Renal cortex interstitium (tissue), 15 donors: ENCODE measurements at places on chromosomes 16 and 17.

- no peak for DNase-seq
These were observed 121.9 kb downstream of the FOXL1 start for GRCh38 chr16:86700046-86700945.

DNA sequence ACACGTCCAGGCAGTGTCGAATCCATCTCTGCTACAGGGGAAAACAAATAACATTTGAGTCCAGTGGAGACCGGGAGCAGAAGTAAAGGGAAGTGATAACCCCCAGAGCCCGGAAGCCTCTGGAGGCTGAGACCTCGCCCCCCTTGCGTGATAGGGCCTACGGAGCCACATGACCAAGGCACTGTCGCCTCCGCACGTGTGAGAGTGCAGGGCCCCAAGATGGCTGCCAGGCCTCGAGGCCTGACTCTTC, 7.2 kb upstream of the CD68 start:
- no peak for DNase-seq

DNA sequence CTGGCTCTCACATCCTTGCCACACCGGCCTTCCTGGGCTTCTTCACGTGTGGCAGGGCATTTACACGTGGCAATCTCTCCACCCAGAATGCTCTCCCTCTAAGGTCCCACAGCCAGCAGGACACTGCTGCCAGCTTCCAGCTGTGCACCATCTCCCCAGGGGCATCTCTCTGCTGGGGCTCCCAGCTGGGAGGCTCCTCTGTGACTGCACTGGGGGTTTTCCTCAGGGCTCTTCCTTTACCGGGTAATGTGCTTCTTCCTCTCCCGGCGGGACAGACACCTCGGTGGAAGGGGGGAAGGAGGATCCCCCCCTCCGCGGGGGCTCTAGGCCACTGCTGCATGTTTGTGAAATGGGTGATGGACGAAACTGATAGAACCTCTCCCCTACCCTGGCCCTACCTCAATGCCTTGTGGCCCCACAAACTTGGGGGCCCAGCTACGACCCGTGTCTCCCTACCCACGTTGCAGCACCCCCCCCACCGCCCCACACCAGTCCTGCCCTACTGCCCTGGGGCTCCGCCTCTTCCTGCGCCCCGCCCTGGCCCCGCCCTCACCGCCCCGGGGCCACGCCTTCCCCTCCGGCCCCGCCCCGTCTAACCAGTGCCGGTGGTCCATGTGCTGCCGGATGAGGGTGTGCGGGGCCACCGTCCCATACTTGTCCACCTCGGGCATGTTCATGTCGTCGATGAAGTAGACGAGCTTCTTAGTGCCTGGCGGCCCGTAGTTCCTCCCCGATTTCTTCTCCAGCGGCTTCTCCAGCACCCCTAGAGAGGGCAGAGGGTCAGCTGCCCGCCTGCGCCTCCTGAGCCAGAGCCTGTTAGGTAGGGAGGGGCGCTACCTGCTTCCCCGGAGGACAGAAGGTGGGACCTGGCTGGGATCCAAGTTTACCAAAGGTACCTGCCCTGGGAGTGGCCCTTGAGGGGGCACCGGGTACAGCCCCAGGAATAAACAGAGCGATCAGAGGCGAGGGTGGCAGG, 92.6 kb downstream of the DNAH17 start:
- no peak for DNase-seq

DNA sequence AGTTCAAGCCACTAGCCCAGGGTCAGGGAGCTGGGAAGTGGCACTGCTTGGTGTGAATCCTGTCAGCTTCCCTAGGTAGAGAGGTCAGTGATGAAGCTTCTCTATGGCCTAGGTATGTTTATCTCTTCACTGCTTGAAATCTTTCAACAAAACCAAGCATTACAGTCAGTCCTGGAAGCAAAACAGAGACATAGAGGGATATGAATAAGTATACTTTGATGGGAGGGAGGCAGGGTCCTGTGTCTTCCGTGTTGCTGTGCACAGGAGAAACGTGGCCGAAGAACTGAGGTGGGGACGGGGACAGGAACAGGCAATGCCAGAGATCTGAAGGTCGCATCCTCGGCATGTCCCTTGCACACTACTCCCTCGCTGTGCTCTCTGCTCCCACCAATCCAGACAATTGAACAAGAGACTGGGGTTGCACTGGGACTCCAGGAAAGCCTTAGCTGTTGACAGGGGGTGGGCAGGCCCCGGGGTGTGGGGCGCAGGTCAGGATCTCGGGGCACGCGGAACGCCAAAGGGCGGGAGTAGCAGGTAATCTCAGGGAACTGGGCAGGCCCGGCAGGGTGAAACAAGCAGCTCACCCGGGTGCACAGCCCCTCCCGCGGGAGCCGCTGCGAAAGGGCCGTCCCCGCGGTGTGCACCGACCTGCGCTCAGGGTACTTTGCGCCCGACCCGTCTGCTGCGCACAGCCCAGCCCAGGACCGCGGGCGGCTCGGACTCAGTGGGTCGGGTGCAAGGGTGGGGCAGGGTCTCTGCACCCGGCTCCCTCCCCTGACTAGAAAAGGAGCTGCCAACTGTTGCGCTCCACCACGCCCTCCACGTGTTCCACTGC, at the start of gene MT1H:
Gene MT1H (plus strand): TSS at position 810 of the 835 bp plus-strand sequence. CDS start 71 bp downstream, outside the sequence.
- DNase-seq, result no peak

GRCh38 chr17:41738077-41738800, 3.8 kb upstream of the HAP1 start:
- peak; percentile 73 for DNase-seq

- no peak for DNase-seq
These were observed 6.2 kb upstream of the MEOX1 start for GRCh38 chr17:43667947-43668348.

DNA sequence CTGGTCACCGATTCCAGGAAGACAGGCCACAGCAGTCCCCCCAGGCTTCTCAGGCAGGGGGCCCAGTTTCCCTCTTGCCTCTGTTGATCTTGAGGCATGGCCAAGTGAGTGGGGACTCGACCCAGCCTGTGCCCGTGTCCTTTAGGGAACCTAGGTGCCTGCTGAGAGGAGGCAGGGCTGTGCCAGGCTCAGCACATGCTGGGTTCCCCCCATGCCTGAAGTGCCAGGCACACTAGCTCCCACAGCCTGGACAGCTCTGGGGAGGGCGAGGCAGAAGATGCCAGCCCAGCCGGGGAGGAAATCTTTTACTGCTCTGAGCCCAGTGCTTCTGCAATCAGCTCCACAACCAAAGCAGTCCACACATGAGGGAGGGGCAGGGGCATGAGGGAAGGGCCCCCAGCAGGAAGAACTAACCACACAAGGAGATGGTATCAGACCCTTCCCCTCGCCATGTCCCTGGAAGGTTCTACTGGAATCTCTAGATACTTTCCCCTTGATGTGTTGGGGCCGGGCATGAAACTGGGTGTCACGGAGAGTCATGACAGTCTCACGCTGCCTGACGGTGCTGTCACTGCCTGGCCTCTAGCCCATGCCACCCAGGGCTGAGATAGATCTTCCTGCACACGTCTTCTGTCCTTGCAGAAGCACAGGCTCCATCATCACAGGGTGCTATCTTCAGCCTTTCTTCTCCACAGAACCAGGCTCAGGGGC, 25.5 kb downstream of the MYO18A start:
- DNase-seq, result no peak

DNA sequence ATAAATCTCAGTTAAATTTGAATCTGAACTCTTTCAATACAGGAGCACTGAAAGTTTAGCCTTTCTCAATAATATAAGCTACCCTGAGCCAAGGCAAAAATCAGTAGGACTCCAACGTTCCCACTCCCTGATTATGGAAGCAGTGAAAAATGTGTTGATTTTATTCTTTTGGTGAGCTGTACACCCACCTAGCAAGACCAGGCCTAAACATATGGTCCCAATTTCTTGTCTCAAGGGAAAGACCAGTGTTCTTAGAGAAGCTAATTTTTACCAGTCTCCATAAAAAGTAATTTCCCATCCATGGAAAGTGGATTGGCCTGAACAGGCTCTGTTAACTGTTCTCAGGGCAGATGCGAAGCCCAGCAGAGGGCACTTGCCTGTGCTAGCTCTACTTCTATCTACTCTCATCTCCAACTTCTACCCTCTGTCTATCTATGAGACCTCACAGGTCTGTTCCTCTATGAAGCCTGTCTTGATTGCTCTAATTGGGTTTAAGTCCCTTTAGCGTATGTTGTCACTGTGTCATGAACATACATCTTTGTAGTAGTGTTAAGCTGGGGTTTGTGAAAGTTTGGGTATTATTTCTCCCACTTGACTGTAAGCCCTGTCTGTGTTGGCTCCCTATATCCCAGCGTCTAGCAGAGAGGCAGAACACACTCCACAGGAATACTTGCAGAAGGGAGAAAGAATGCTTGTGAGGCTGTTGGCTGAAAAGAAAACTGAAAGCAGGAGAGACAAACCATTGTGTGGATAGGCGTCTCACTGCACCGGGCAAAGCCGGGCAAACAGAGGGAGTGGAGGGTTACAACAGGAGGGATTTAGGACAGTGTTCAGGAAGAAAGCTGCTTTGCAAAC, 167.1 kb upstream of the MAF start:
- DNase-seq, result no peak

DNA sequence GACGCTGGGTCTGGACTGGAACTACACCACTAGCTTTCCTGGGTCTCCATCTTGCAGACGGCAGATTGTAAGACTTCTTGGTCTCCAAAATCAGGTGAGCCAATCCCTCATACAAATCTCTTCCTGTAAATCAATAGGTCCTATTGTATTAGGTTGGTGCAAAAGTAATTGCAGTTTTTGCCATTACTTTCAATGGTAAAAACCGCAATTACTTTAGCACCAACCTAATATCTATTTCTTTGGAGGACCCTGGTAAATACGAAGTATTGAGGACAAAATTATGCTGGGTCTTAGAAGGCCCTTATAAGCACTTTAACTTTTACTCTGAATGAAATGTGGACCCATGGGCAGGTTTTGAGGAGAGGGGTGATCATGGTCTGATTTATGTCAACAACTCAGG, 330.6 kb upstream of the C16orf82 start:
- no peak for DNase-seq

DNA sequence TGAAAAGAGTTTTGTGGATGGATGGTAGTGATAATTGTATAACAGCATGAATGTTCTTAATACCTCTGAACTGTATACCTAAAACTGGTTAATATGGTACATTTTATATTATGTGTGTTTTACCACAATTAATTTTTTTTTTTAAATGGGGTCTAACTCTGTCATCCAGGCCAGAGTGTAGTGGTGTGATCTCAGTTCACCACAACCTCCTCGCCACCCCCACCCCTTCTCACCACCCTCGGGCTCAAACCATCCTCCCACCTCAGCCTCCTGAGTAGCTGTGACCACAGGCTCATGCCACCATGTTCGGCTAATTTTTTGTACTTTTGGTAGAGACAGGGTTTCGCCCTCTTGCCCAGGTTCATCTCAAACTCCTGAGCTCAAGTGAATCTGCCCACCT, 123.2 kb downstream of the CDRT15L2 start:
- no peak for DNase-seq

DNA sequence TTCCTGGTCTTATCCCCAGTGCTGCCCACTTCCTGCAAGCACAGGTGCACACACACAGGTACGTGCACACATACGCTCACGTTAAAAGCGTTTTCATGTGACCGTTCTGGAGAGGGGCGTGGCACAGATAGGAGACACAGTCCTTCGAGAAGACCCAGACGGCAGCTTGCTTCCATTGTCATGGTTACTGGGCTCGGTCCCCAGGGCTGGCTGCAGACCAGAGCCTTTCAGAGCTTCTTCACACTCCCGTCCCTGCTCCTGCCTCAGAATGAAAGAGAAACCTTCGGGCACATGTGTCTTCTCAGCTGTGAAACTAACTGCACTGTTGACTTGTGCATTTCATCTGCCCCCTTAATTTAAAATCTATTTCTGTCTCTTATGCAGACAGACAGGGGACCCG, 154.2 kb downstream of the PITPNC1 start:
- no peak for DNase-seq

- peak; percentile 96 for DNase-seq
These were observed at the start of gene CDC27 for GRCh38 chr17:47188876-47189731. Gene CDC27 (minus strand): TSS chr17:47189295. CDS start chr17:47189172, 123 bp downstream.

GRCh38 chr16:2152695-2153506, 2.7 kb upstream of the TRAF7 start:
- DNase-seq, result no peak

DNA sequence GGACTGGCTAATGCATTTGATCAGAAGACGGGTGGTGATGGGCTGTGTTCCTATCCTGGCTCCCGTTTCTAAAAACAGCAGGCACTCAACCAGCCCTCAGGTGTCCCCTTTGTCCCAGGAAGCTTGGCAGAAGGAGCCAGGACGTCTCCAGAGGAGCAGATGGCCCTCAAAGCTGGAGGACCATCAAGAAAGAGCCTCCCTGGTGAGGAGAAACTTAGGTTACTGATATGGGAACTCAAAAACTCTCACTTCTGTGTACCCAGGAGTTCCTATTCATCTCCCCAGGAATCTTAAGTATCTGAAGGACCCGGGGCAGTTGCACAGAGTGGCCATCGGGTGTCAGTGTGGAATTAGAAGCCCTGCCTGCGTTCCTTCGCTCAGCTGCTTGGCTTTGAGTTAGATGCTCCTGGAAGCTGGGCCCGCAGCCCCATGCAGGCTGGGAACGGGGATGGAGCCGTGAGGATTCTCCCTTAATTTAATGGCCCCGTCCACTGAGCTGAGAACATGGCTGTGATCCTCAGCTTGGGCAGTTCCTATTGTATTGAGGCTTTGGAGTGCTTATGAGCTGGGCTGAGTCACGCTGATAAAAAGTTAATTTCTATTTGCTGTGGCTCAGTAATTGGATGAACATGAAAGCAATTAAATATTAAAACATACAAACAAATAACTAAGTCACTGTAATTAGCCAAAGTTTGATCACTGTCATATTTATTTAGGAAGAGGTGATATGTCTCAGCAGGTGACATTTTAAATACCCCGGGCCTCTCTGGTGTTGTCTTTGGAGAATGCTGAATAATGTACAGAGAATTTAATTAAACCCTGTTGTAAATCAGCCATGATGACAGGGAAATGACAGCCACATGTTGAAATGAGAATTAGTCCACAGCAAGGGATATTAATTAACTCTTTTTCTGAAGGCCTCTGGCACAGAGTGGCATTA, 402.1 kb downstream of the SEC14L1 start:
- peak; percentile 69 for DNase-seq

- no peak for DNase-seq
These were observed 67.4 kb downstream of the MYO18A start for GRCh38 chr17:29112771-29113295.

GRCh38 chr16:88767546-88768070, 17.4 kb downstream of the PIEZO1 start:
- no peak for DNase-seq
